Stimulated activated CD4-positive, alpha-beta T cell treated with anti-CD3 and anti-CD28 coated beads, Interleukin-15, amount 100 ng/mL, for 48 hours (primary cell): ENCODE measurements at places on chromosomes 1 and 21.

- no peak for DNase-seq
Observed at GRCh38 chr1:57058652-57059501, 93.1 kb upstream of the C8B start.

DNA sequence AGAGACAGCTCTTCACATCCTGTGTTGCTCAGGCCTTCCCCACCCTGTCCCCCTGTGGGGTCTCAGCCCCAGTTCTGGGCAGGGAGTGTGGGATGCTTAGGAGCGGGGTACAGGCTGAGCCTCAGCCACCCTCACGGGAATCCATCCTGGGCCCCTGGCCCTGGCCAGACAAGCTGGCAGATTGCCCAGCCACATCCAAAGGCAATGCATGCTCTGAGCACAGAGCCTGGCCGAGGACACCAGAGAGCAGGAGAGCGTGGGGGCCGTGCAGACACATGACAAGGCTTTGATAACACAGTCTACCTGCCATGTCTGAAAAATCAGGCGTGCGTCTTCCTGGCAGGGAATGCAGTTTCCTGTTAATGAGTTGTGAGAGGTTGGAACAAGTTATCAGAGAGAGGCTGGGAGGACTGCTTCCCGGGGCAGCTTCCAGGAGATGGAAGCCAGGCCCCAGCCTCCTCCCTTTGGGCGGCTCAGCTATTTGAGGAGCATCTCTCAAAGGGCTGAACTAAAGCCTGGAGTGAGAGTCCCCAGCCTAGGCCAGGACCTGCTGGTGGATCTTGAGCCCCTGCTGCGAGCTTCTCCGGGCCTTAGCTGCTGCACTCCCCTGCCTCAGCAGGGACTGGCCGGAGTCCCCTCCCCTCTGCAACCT is 72.2 kb upstream of the SELENON start:
- DNase-seq, result no peak

DNA sequence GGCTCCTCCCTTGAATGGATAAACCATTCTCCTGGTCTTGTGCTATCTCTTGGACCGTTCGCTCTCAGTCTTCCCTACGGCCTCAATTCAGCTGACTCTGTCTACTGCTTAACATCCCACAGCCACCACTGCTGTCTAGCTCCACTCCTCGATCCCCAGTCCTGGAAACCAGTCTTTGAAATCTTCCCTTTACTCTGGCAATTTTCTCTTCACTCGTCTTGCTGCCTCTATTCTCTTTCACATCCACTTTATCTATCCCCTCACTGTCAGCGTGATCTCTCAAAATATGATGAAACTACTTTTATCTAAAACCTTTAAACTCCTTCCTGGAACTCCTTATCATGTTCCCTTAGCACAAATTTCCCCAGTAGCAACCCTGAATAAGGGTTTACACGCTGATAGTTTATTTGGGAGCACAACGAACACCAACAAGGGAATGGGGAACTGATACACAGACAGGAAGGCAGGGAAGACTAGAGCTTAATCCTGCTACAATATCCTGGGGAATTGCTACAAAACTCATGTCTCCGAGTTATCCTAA is 131.6 kb upstream of the SAMSN1 start:
- DNase-seq, result no peak

- DNase-seq, result no peak
Observed at GRCh38 chr1:53111073-53111556, 31.3 kb downstream of the SLC1A7 start.

DNA sequence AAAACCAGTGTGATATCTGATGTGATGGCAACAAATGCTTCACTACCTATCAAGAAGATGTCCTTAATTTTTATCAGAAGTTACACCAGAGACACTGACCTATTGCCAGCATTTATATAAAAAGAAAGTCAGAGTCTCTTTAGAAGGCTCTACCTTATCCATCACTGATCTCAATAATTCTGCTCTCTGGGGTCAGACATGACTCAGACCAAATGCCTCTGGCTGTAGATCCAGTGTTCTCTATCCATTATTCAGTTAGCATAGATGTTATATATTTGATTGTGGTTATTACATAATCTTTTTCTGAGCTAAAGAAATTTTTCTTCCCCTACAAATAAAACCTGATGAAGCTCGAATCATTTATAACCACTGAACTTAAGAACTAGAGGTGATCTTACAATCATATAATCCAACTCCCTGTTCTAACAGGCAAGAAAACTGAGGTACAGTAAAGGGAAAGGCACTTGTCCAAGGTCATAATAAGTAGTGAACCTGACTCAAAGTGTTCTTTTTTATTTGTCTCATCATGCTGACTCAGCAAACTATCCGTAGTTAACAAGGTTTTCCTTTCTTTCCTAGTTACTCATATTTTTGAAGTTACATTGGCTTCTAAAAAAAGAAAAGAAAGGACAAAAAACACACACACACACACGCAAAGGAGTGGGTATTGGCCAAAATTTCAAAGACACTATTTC is 43.6 kb upstream of the ESRRG start:
- no peak for DNase-seq
